ENCODE measurements at places on chromosomes 7 and 10.

DNA sequence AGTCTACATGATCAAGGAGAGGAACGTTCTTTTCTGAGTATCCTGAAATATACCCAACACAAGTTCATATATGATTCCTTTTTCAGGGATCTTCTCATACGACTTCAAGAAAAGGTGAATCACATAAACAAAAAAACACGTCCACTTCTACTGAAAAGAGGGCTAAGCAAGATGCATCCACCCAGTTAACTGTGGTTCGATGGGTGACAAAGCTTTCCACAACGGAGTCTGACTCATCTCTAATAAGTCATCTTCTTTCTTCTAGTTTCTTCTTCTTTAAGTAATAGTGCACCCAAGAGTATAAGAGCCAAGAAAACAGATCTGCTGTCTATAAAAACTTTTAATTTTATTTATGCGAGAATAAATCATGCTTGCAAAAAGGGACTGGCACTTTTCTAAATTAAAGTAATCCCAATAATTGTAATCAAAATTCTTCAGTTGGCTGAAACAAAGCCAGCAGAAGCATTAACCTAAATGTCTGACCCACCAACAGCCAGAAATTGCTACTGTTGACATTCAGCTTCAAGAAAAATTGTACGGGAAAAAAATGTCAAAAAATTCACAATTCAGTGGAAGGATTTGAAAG, 146.9 kb upstream of the ANK3 start:
- peak; percentile 81 for DNase-seq

DNA sequence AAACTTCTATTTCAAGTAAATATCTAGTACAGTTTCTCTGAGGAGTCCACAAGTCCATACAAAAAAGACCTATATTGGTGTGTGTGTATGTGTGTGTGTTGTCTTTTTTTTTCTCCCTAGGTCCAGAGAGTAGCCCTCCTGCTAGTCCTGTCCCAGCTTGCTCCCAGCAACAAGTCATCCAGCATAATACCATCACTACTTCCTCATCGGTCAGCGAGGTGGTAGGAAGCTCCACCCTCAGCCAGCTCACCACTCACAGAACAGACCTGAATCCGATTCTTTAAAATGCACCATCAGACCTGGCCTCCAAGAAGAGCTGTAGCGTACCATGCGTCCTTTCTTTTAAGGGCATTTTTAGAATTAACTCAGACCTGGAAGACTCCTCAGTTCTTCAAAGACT, 139.1 kb downstream of the TRIL start:
- no peak for DNase-seq

DNA sequence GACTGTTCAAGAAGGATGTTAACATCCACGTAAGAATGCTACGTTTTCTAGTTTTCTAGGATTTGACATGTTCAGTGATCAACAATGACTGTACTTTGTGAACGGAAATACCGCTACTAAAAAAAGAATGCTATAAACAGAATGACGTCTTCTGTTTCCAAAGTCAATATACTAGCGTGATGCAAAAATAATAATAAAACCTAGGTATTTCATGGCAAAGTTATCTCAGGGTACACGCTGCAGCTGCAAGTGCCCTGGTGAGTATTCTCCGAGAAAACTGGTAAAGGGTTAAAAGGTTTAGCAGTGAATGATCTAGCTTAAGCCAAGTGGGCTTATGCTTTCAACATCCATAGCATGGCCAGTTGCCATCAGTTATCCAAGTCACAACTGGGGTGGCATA, 653.3 kb upstream of the PFKP start:
- DNase-seq = no peak

- DNase-seq = no peak
Observed at GRCh38 chr7:72710983-72711382, 117.0 kb downstream of the TYW1B start.

GRCh38 chr10:70894416-70894815, 6.1 kb upstream of the PCBD1 start:
- no peak for DNase-seq

DNA sequence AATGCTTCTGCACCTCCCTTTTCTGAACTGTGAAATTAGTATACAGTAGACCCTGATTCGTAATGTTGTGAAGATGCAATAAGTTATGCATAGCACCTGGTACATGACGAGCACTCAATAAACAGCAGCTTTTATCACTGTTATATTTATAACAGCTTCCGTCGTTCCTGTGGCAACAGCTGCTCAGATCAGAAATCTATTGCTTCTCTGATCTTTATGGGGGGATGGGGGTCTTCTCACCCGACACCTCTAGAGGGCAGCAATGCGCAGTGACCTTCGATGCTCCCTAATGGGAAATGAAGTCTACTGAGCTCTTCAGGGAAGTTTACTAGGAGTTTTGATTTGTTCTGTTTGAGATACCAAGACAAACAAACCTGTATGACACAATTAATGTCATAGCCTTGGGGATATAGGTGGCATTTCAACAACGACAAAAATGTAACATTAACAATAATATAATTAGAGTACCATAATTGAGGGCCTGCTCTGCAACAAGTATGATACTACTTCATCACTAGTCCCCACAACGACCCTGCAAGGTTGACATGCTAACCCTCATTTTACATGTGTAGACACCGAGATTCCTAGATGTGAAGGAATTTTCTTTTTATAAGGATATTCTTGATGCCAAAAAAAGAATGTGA, 289.6 kb downstream of the SFMBT2 start:
- DNase-seq = peak; percentile 59

DNA sequence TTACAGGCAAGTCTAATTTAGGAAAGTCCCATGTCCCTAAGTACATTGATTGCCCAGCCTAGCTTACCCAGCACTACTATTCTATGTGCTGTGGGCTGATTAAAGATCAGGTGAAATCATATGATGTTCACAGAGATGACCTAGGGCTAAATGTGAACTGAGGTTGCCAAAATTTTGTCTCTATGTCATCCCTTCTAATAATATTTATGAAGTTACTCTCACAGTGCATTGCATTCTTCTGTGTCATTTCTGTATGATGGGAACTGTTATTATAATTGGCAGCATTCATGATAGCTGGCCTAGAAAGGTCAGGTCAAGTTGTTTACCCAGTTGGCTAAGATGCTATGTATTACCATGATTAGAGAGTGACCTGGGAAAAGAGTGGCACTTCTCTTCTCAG, 2.8 kb upstream of the PDK4 start:
- no peak for DNase-seq

DNA sequence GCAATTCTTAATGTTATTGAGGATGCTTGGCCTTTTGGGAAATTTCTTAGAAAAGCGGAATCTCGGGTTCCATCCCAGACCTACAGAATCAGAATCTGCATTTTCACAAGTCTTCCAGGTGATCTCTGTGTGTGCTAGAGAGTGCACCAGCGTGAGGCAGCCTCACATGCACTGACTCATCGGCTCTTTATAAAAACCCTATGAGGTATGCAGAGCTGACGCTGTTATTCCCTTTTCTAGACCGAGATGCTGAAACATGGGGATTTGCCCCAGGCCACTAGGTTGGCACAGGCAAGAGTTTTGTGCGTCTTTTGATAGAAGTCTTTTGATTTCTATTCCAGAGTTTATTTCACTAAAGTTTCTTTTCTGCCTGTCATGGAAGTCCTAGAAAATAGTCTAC, 61.2 kb downstream of the CDCA7L start:
- DNase-seq = no peak

- DNase-seq = no peak
Observed at GRCh38 chr10:21279217-21279575, 246.3 kb downstream of the SKIDA1 start.

GRCh38 chr10:78862328-78862640, 206.5 kb upstream of the ZMIZ1 start:
- DNase-seq = no peak
